ENCODE measurements at places on chromosomes 4 and X.

- no peak for DNase-seq
Measured at GRCh38 chrX:111167334-111167733, 71.3 kb downstream of the PAK3 start.

DNA sequence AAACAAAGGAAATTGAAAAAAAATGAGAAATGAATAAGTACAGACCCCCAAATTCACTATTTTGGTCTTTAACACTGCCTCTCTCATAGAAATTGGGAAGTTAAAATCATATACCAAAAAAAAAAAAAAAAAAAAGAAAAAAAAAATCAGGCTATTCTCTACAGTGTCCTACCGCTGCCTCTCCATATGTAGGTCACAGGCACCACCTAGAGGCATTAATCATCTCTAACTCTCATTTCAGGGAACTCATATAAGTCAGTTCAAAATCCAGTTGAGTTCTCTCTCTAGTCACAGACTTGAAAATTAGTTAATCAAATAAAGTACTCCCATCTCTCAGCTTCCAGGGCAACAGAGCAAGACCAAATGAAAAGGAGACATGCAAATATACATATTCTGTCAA lies 47.9 kb downstream of the COX18 start:
- DNase-seq = no peak

DNA sequence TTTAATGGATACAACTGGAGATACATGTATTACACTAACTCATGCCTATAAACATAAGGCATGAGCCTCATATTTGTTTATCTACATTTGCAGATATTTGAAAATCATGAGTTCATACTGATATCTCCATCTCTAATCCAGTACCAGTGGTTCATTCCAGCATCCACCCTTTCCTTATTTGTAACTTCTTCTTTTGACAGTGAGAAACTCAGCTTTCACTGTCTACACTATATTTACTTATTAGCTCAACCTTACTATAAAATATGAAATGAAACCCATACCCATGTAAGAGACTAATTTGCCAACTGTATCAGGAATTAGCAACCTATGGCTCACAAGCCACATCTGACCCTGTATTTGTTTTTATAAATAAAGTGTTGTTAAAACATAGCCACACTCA lies 161.9 kb upstream of the GPRIN3 start:
- DNase-seq = no peak

- DNase-seq = no peak
Measured at GRCh38 chr4:47690611-47691010, 147.3 kb downstream of the CORIN start.

DNA sequence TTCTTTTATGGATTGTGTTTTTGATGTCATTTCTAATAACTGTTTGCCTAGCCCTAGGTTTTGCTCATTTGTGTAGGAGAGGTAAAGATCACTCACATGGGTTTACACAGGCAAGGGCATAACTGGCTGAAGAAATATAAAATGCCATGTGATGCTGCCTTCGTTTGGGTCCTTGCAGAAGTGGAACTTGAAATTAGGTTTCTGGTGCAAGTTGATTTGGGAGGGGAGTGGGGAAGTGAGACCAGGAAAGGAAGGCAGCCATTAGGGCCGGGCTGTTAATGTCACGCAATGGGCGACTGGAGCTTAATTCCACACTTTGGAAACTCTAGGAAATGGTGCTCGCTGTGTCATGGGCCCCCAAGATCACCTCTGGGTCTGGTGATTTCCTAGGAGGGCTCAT lies 14.5 kb downstream of the CLCN4 start:
- DNase-seq = no peak

DNA sequence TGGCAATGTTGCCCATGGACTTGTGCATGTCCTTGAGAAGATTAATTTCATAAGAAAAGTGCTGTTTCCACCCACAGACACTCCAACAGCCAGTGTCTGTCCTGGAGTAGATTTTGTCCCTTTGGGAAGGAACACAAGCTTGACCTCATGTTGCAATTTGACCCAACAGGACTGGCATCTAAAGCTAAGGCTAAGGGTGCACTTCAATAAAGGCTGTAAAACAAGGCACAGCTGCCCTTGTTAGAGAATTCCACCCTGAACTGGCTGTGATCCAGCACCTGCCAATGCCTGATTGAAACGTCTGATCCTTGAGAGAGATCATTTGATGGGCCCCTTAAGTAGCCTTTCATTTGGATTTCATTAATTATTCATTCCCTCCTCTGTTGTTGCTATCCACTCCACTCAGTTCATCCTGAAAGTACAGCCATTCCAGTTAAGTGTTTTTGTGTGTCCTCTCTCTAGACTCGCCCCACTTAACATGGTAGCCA lies 56.2 kb downstream of the CD99L2 start:
- DNase-seq = no peak

- no peak for DNase-seq
Measured at GRCh38 chr4:3200423-3201090, 48.4 kb upstream of the MSANTD1 start.

DNA sequence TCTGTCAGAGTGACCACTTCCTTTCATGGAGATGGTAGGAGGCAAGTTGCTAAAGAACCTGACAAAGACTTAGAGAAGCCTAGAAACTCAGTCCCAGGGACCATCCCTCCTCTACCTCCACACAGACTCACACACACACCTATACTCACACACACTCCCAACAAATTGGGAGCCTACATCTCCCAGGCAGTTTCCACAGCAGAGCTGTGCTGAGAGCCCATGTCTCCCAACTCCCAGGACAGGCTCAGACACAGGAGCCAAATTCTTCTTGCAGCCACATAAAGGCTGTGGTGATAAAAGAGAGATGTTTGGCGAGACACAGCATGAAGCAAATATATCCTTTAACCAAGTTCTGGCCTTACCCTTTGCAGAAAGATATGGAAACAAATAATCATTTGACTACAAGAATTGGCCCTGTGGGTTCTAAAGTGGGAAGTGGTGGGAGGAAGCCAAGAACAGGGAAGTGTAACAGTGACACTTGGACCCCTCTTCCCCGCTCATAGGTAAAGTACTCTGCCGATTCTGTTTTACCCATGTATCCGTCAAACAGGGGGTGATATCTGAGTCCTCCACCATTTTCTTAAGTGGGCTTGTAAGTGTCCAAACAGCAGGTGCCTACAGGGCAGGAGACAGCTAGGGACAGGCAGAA lies 11.0 kb upstream of the IDS start:
- no peak for DNase-seq
